ENCODE measurements at places on chromosomes 2 and 18.

DNA sequence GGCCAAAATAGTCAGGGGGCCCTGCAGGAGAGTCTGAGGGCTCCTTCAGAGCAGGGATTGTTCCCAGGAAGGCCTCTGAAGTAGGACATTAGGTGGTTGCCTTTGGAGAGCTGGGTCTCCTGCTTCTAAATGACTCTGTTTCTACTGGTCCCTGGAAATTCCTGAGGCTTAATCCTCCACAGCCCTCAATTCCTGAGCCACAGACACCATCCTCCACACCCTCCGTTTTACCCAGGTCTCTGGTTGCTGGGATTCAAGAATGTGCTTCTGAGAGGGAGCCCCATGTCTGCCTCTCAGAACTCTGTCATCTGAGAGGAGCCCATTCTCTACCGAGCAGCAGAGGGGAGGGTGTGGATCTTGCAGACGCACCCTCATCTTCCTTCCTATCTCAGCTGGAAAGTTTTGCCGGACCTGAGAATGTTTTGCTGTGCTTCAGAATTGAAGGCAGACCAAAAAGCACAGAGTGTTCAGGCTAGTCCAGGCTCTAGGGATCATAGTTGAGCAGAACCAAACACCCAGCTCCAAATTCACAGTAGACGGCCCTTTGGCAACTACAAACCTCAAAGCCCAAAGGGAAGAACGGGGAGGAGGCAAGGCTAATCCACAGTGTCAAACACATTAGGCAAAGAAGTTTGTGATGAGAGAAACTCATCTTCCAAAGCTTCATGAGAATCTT lies 8.1 kb downstream of the VIT start:
- H3K27ac ChIP-seq = peak overlapping the region; percentile 52
- H3K4me1 ChIP-seq = peaks cover 17% of the 10 kb centered on the region
- H3K4me3 ChIP-seq = no peak overlapping the region
- no peaks in the 10 kb centered on the region for H3K36me3 ChIP-seq

- peaks cover 3% of the 10 kb centered on the region for H3K27me3 ChIP-seq
- no peaks in the 10 kb centered on the region for H3K36me3 ChIP-seq
- no peak for DNase-seq
- no peaks in the 10 kb centered on the region for H3K4me1 ChIP-seq
- H3K27ac ChIP-seq = no peak overlapping the region
- H3K4me3 ChIP-seq = no peak overlapping the region
Observed at GRCh38 chr2:59232394-59233165, 991.5 kb upstream of the FANCL start.

DNA sequence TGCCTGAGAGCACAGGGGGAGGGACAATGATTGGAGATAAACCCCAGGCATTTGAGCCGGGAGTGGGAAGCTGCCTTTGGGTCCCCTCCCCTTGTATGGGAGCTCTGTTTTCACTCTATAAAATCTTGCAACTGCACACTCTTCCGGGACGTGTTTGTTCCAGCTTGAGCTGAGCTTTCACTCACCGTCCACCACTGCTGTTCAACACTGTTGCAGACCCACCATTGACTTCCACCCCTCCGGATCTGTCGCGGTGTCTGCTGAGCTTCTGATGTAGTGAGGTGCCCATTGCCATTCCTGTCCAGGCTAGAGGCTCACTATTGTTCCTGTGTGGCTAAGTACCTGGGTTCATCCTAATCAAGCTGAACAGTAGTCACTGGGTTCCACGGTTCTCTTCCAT lies 231.6 kb upstream of the CWC22 start:
- no peaks in the 10 kb centered on the region for H3K27me3 ChIP-seq
- no peaks in the 10 kb centered on the region for H3K36me3 ChIP-seq
- DNase-seq = no peak
- H3K27ac ChIP-seq = no peak overlapping the region
- H3K4me1 ChIP-seq = no peaks in the 10 kb centered on the region
- no peak overlapping the region for H3K4me3 ChIP-seq

GRCh38 chr2:227748079-227748478 lies 2.4 kb downstream of the SCYGR8 start:
- no peaks in the 10 kb centered on the region for H3K36me3 ChIP-seq
- H3K27ac ChIP-seq = no peak overlapping the region
- peaks cover 6% of the 10 kb centered on the region for H3K27me3 ChIP-seq
- H3K4me1 ChIP-seq = peaks cover 2% of the 10 kb centered on the region

DNA sequence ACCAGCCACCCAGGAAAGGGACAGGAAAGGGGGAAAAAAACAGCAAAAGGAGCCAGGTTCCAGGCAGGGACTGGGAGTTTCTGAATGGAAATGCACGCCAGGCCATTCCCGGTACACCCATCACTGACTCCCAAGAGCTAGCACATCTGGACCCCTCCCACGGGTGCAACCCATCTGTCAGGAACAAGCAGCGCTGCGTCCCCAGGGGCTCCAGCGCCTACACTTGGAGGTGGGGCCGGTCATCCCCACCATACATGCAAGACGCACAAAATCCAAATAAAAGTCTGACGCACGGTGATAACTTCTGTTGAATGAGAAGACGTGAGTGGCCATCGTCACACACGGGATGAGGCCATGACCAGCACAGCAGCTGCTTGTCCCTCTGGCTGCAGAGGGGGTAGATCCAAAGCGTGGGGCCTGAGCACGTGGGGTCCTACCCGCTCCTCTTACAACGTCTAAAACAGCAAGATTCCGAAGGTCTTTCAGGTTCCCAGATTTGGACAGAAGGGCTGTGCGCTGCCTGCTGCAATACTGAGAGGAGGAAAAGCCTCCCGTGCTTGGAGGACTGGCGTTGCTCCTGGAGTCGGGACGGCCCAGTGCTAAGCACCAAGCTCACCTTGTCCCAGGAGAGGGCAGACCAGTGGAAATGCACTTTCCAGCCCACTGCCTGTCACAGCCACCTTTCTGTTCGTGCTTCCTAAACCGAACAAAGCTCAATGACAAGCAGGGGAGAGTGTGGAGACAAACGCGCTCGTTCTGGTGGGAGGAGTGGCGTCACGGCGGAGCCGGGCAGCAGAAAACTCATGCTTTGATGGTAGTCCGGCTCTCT lies 68.9 kb downstream of the NDUFA10 start:
- H3K27me3 ChIP-seq = peaks cover 5% of the 10 kb centered on the region
- no peak for DNase-seq
- peaks cover 9% of the 10 kb centered on the region for H3K4me1 ChIP-seq
- peaks cover 4% of the 10 kb centered on the region for H3K36me3 ChIP-seq
- no peak overlapping the region for H3K4me3 ChIP-seq

- DNase-seq = peak; percentile 49
- peaks cover 54% of the 10 kb centered on the region for H3K4me1 ChIP-seq
- peaks cover 5% of the 10 kb centered on the region for H3K36me3 ChIP-seq
- H3K27me3 ChIP-seq = peaks cover under 1% of the 10 kb centered on the region
- H3K4me3 ChIP-seq = peak overlapping the region; percentile 78
Observed at GRCh38 chr2:127106457-127106990, 430 bp downstream of the BIN1 start.

GRCh38 chr2:64937687-64938491 lies 51.3 kb upstream of the SLC1A4 start:
- no peak for DNase-seq
- no peak overlapping the region for H3K27ac ChIP-seq
- no peak overlapping the region for H3K4me3 ChIP-seq
- peaks cover 4% of the 10 kb centered on the region for H3K4me1 ChIP-seq
- H3K36me3 ChIP-seq = no peaks in the 10 kb centered on the region
